HS-5 (cell line): ENCODE measurements at places on chromosomes 7 and 10.

GRCh38 chr10:101161494-101162299, 30.6 kb downstream of the TLX1 start:
- peak; percentile 42 for DNase-seq

DNA sequence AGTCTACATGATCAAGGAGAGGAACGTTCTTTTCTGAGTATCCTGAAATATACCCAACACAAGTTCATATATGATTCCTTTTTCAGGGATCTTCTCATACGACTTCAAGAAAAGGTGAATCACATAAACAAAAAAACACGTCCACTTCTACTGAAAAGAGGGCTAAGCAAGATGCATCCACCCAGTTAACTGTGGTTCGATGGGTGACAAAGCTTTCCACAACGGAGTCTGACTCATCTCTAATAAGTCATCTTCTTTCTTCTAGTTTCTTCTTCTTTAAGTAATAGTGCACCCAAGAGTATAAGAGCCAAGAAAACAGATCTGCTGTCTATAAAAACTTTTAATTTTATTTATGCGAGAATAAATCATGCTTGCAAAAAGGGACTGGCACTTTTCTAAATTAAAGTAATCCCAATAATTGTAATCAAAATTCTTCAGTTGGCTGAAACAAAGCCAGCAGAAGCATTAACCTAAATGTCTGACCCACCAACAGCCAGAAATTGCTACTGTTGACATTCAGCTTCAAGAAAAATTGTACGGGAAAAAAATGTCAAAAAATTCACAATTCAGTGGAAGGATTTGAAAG, 146.9 kb upstream of the ANK3 start:
- peak; percentile 35 for DNase-seq

DNA sequence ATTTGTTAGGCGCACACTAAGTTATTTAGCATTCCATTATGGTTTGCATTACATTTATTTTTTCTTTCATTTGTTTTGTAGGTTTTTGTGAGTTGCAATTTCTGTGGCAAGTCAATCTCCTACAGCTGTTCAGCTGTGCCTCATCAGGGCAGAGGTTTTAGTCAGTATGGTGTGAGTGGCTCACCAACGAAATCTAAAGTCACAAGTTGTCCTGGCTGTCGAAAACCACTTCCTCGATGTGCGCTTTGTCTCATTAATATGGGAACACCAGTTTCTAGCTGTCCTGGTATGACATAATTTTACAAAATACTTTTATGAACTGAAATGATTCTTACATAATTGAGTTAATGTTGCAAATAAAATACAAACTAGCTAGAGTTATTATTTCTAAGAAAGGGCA, 29.5 kb downstream of the MIOS start:
- no peak for DNase-seq

DNA sequence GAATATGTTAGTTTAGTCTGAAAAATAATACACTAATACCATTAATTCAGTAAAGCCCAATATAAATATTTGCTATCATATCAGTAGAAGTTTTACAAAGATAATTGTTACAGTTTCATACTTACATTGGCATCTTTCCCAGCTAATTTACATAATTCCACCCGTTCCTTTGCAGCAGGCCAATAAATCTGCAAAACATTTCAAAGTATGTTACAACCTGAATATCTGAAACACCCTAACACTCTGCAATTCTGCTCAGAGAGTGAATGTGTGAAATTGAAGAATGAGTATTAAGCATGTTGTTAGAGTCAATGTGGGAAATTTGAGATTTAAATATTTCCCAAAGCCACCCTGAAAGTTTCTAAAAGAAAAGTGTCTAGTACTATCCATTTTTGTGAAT, 105.5 kb downstream of the SEMA3D start:
- DNase-seq = no peak

GRCh38 chr10:95287281-95287680, 3.5 kb downstream of the PDLIM1 start:
- no peak for DNase-seq

DNA sequence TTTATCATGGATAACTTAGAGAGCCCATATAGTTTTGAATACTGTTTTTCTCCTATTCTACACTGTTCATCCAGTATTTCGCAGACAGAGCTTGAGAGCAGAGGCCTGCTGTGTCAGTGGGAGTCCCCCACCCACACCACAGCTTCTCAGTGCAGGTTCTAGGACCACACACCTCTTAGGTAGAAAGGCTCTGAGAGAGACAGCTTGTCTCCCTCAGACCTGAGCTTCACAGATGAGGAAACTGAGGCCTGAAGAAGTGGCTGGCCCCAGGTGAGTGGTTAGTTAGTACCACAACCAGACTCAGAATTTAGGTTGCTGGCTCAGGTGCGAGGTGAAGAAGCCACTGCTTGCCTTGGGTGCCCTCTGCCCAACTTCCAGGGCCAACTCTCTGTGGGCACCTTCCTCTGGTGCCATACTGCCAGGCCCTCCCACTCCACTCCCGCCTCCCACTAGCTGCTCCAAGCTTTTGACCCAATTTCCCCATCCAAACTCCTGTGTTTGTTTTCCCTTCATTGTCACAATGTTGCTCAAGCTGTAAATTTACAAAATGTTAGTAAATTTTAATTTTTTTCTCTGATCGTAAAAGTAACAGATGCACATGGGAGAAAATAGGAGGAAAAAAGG, 7.6 kb upstream of the HILPDA start:
- no peak for DNase-seq

GRCh38 chr7:23594879-23595604, 2.1 kb upstream of the CCDC126 start:
- no peak for DNase-seq

GRCh38 chr10:118626953-118627352, 31.5 kb upstream of the PRLHR start:
- no peak for DNase-seq

GRCh38 chr7:140446467-140446866, 32.8 kb downstream of the MKRN1 start:
- no peak for DNase-seq

GRCh38 chr10:131792809-131793208, 108.0 kb upstream of the PPP2R2D start:
- DNase-seq = no peak

DNA sequence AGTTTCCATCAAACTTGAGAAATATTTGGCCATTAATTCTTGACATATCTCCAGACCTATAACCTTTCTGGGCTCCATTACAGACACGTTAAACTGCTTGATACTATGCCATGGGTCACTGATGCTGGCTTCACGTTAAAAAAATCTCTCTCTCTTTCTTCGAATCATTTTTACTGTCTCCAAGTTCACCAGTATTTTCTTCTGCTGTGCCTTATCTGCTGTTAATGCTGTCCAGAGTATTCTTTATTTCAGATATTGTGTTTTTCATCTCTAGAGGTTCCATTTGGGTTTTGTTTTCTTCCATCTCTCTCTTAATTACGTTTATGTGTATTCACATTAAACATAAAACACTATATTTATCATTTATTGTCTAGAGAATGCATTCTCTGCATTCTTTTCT, 12.8 kb upstream of the PRPF18 start:
- no peak for DNase-seq

DNA sequence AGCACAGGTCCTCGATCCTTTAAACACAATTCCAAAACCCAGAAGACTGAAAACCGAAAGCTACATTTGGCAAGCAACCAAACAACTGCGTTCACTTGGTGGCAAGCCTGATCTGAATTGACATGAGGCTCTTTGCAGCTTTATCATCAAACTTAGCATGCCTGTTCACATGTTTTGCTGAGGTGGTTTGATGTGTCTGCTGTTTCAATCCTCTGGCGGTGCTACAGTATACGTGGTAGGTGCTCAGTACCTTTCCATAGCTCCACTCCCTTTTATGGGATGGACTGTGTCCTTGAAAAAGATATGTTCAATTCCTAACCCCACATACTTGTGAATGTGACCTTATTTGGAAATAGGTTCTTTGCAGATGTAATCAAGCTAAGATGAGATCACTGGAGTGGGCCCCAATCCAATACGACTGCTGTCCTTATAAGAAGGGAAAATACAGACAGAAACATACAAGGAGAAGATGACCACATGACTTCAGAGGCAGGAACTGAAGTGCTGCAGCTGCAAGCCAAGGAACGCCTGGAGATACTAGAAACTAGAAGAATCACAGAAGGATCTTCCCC, 33.4 kb downstream of the CCDC6 start:
- DNase-seq = no peak

DNA sequence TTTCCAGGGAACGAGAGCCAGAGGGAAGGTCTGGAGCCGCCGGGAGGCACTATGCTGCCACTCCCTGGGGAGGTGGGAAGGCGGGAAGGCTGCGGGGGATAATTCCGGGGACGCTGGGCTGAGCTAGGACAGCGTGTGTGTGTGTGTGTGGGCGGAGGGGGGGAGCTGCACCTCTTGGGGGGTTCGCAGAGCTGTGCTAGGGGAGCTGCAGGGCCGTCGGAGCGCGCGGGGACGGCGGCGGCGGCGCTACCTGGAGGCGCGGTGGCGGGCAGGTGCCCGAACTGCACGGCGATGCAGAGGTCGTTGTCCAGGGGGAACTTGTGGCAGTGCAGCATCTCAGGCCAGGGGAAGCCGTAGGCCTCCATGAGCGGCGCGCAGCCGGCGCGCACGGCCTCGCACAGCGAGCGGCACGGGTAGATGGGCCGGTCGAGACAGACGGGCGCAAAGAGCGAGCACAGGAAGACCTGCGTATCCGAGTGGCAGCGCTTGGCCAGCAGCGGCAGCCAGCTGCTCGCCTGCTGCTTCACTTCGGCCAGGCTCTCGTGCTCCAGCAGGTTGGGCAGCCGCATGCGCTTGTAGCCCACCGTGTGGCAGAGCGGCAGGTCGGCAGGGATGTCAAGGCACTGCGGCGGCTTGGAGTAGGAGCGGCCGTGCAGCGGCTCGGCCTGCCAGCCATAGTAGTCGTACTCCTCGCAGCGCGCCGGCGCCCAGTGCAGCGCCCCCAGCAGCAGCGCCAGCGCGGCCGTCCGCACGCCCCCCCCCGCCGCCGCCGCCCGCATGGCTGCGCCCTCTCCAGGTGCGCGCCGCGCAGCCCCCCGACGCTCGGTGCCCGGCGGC, 526 bp downstream of the SFRP5 start:
- DNase-seq = no peak

DNA sequence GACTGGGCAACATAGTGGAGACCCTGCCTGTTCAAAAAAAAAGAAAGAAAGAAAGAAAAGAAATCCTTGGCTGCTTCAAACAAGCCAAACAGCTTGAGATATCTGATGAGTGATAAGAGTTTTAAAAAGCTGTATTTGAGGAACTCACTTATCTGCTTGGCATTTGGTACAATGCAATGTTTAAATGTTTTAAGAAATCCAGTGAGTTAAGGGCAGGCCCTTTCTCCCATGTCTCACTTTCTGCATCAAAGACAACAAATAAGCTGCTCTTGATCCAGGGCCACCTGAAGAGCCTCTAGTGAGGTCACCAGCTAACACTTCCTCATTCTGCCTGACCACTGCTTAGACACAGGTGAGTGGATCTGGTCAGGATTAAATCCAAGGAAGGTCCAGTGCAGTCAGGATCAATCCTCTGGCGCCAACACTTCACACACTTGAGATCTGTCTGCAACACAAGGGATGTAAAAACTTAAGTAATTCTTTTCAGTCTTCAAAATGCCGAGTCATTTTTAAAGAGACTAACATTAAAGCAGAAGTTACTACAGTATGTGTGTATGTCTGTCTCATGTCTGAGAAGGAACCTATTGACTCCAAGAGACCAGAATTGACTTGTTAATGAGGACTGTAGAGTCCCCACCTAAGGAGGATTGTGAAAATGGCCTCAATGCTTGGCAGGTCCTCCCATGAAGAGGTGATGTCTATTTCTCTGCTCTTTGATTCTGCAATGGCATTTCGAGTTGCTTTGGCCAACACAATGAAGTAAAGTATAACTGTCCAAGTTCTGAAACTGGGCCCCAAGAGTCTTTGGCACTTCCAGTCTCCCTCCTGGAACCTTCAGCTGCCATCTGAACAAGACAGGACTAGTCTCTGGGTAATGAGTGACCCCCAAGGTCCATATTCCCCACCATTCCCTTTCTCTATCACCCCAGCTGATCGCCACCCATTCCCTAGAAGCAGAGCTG, 43.1 kb downstream of the CREB3L2 start:
- DNase-seq = no peak

DNA sequence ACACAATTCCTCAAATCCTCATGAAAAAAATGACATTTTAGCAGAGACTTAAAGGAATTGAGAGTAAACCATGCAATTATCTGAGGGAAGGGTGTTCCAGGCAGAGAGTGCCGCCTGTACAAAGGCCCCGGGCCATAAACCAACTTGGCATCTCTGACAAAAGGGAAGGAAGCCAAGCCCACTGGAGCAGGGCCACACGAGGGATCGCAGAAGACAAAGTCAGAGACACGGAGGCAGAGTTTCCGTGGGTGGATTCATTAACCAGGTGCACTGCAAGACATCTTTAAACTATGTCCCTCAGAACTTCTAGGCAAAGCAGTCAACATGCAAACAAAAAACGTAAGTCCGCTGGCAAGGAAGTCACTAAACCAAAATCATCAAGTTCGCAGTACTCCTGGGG, 92.0 kb downstream of the SFMBT2 start:
- no peak for DNase-seq

- no peak for DNase-seq
Observed at GRCh38 chr7:106992511-106992910, 52.0 kb upstream of the PRKAR2B start.

GRCh38 chr10:124235232-124235631, 141.8 kb upstream of the CHST15 start:
- DNase-seq = no peak

- no peak for DNase-seq
Observed at GRCh38 chr10:71705582-71705981, 14.0 kb downstream of the C10orf105 start.

DNA sequence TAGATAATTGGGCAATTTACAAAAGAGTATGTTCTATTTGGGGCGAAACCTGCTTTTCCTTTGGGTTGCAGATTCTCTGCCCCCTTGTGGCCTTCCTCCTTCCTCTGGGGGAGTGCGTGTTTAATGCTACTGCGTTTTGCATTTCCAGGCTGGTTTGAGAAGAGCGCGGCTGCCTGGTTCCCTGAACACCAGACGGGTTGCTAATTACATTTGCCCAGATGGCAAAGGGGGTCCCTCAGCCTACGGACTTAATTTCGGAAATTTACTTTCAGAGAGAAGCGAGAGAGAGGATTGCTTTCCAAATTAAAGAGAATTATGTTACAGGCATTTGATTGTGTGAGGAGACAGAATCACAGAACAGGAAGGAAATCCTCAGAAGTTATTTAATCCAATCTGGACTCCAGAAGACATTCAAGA, 91.9 kb upstream of the JAZF1 start:
- peak; percentile 19 for DNase-seq

GRCh38 chr7:139813151-139813550, 15.9 kb upstream of the TBXAS1 start:
- no peak for DNase-seq

- DNase-seq = no peak
Observed at GRCh38 chr7:129898502-129899160, 54.1 kb downstream of the UBE2H start.

GRCh38 chr10:119768455-119769094, 42.7 kb downstream of the INPP5F start:
- DNase-seq = no peak

GRCh38 chr7:131363719-131364118, 36.0 kb downstream of the MKLN1 start:
- no peak for DNase-seq

- DNase-seq = no peak
Observed at GRCh38 chr10:6255548-6256061, 52.9 kb downstream of the PFKFB3 start.
